ENCODE measurements at places on chromosomes 2 and 18. TPM values are rescaled to one million over a fixed set of nuclear protein-coding genes. Genes with fewer than 3 reads are reported as not detected.

KCNS3 gene
- 12.7 TPM for total RNA-seq

SOWAHC gene
- 10.6 TPM for total RNA-seq

SEPTIN10 gene
- 106 TPM for total RNA-seq

BCL11A gene
- total RNA-seq: 2.8 TPM

DNA sequence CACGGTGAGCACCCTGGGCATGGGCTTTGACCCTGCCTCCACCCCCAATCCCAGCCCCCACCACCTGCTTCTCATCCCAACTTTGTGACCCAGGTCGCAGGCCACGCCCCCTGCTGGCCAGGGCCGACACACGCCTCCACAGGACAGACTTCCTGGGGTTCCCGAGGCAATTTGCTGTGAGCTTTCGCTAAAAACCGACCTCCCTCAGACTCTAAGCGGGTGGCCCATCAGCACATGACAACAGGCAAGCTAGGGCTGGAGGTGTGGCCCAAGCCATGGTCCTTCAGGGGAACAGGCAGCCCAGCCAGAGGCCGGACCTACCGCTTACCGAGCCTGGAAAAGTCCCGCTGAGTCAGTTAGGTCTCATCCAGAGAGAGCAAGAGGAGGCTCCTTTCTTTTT lies 31.9 kb downstream of the C1QL2 start:
- H3K36me3 ChIP-seq: no peaks in the 10 kb centered on the region
- no peaks in the 10 kb centered on the region for H3K4me1 ChIP-seq
- peaks cover 2% of the 10 kb centered on the region for H3K27me3 ChIP-seq
- no peak overlapping the region for H3K4me3 ChIP-seq
- DNase-seq: peak; percentile 28

- peaks cover 42% of the 10 kb centered on the region for H3K4me1 ChIP-seq
- H3K4me3 ChIP-seq: no peak overlapping the region
- no peak overlapping the region for H3K27ac ChIP-seq
- no peaks in the 10 kb centered on the region for H3K36me3 ChIP-seq
- no peak for DNase-seq
- no peaks in the 10 kb centered on the region for H3K27me3 ChIP-seq
These were observed 285.7 kb downstream of the TCF4 start for GRCh38 chr18:55302167-55302833.

GRCh38 chr2:10159581-10160131 lies 37.1 kb downstream of the RRM2 start:
- no peak overlapping the region for H3K4me3 ChIP-seq
- H3K27ac ChIP-seq: no peak overlapping the region
- no peaks in the 10 kb centered on the region for H3K27me3 ChIP-seq
- H3K4me1 ChIP-seq: peaks cover 15% of the 10 kb centered on the region

- no peaks in the 10 kb centered on the region for H3K36me3 ChIP-seq
- H3K4me1 ChIP-seq: no peaks in the 10 kb centered on the region
- DNase-seq: peak; percentile 3
These were observed 52.3 kb downstream of the TDRD15 start for GRCh38 chr2:21175895-21176646.

DNA sequence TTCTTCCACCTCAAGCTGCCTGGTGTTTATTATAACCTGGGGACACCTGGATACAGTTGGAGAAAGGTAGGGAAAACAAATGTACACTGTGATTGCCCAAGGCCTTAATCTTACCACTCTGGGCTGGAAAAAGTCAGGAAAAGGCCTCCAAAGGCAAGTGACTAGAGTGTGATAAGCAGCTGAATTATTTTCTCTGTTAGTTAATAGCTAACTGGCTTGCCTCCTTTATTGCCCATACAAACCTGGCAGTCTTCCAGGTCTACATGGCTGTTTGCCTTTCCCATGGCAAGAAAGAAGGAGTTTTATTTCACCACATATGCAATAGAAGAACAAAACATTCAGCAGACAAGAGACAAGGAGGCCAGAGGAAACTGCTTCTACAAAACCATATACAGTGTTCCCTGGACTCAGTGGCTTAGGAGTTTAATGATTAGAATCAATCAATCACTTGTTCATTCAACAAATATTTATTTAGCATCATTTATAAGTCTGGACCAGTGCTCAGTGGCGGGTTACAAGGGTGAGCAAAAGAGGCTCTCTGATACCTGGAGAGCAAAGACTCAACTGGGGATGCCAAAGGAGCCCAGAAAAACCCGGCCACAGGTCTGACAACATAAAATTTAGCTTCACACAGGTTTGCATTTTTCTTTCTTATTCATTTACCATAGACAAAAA lies 27.5 kb upstream of the SUCLG1 start:
- no peak for DNase-seq
- H3K4me1 ChIP-seq: no peaks in the 10 kb centered on the region
- no peak overlapping the region for H3K4me3 ChIP-seq
- no peaks in the 10 kb centered on the region for H3K36me3 ChIP-seq
- H3K27ac ChIP-seq: no peak overlapping the region

DNA sequence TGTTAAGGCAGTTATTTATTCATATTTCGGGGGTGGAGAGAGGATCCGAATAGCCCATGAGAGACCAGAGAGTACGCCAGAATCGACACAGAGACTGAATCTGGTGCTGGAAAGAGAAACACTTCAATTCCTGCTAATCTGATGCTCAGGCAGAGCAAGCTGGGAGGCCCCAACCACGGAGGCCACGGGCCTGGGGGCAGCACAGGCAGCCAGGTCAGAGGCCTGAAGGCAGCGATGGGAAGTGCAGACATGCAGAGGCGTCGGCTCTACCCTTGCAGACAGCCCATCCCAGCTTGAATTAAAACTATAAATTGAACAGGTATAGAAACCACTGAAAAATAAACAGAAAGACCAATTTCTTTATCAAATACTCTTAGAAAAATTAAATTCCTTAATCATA lies 50.6 kb downstream of the PXDN start:
- H3K4me3 ChIP-seq: no peak overlapping the region
- no peak for DNase-seq
- peaks cover 14% of the 10 kb centered on the region for H3K4me1 ChIP-seq
- H3K27me3 ChIP-seq: no peaks in the 10 kb centered on the region
- H3K36me3 ChIP-seq: peaks cover 39% of the 10 kb centered on the region

GRCh38 chr2:105141099-105141614 lies 100.4 kb upstream of the GPR45 start:
- H3K4me3 ChIP-seq: no peak overlapping the region
- no peak for DNase-seq
- H3K27me3 ChIP-seq: peaks cover 53% of the 10 kb centered on the region
- H3K4me1 ChIP-seq: no peaks in the 10 kb centered on the region
- no peak overlapping the region for H3K27ac ChIP-seq
- no peaks in the 10 kb centered on the region for H3K36me3 ChIP-seq

GRCh38 chr2:94759211-94759610 lies 112.0 kb upstream of the TEKT4 start:
- DNase-seq: peak; percentile 55
- H3K4me3 ChIP-seq: no peak overlapping the region
- no peaks in the 10 kb centered on the region for H3K36me3 ChIP-seq
- H3K27ac ChIP-seq: no peak overlapping the region
- H3K27me3 ChIP-seq: no peaks in the 10 kb centered on the region

DNA sequence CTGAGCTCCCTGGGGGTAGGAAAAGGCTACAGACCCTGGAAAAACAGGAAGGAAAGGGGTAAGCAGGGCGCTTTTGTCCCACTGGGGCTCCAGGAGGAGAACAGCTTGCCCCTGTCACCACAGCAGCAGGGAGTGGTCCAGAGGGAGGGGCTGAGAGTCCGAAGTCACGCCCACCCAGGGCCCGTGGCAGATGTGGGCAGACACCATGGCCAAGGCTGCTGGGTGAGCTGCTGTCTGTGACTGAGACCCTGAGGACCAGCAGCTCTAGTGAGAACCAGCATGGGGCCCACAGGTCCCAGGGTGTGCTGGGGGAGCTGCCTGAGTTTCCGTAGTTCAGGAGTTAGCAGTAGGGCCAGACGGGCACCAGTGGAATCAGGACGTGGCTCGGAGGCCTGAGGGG lies 162.0 kb downstream of the SPP2 start:
- DNase-seq: no peak
- peaks cover 14% of the 10 kb centered on the region for H3K27me3 ChIP-seq
- H3K27ac ChIP-seq: no peak overlapping the region
- no peaks in the 10 kb centered on the region for H3K36me3 ChIP-seq

DNA sequence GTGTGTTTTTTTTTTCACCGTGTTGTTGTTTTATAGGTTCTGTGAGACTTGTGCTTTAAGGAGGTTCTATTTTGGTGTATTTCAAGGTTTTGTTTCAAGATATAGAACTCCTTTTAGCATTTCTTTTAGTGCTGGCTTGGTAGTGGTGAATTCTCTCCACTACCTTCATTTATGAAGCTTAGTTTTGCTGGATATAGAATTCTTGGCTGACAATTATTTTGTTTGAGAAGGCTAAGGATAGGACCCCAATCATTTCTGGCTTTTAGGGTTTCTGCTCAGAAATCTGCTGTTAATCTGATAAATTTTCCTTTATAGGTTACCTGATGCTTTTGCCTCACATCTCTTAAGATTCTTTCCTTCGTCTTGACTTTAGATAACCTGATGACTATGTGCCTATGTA lies 66.8 kb downstream of the MSTN start:
- DNase-seq: no peak
- H3K27me3 ChIP-seq: no peaks in the 10 kb centered on the region
- H3K4me1 ChIP-seq: no peaks in the 10 kb centered on the region

GRCh38 chr2:151842830-151843690 lies 14.8 kb upstream of the ARL5A start:
- no peak for DNase-seq
- no peak overlapping the region for H3K4me3 ChIP-seq
- no peaks in the 10 kb centered on the region for H3K36me3 ChIP-seq

DNA sequence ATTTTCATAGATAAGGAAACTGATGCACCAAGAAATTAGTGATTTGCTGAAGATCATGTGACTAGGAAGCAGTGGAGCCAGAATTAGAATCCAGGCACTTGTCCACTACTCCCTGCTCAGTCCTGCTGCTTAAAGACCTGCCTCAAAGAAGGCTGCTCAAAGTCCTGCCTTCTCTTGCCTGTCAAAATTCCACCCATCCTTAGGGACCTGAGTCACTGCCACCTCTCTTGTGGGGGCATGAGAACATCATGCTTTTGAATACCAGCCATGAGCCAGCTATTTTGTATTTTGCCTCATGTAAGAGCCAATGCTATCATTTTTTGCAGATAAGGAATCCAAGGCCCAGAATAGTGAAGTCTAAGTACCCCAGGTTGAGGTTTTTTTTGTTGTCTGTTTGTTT lies 47.1 kb downstream of the DDX1 start:
- no peak for DNase-seq
- peaks cover 9% of the 10 kb centered on the region for H3K4me1 ChIP-seq
- H3K27ac ChIP-seq: no peak overlapping the region
- no peak overlapping the region for H3K4me3 ChIP-seq

GRCh38 chr2:80092474-80092873 lies 212.1 kb downstream of the LRRTM1 start:
- peaks cover under 1% of the 10 kb centered on the region for H3K4me1 ChIP-seq
- H3K27me3 ChIP-seq: no peaks in the 10 kb centered on the region
- no peak overlapping the region for H3K27ac ChIP-seq
- no peaks in the 10 kb centered on the region for H3K36me3 ChIP-seq
- no peak for DNase-seq

DNA sequence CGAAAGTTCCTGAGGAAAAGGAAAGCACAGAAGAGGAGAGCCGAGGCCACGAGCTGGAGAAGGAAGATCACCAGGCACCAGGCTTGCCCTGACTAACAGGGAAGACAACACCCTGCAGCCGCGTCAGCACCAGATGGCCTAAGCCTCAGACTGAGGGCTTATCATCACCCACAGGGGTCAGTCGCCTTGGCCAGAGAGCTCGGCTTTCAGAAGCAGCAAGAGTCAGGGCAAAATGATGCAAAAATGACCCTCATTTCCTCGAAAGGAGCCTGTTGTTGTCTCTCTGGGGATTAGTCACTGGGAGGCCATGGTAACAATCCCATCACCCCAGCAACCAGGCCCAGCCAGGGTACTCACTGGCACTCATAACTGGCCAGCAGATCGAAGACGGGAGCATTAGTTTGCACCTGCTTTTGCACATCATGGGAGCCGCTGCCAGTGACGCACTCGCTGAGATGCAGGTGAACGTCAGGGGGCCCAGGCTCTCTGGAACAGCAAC lies 42.7 kb upstream of the ZFP36L2 start:
- no peak for DNase-seq
- no peak overlapping the region for H3K27ac ChIP-seq
- no peaks in the 10 kb centered on the region for H3K27me3 ChIP-seq
- H3K4me1 ChIP-seq: no peaks in the 10 kb centered on the region

GRCh38 chr2:61254536-61254935 lies 92.5 kb downstream of the C2orf74 start:
- no peak for DNase-seq
- H3K27ac ChIP-seq: no peak overlapping the region
- no peaks in the 10 kb centered on the region for H3K27me3 ChIP-seq
- no peak overlapping the region for H3K4me3 ChIP-seq

GRCh38 chr2:27621524-27621923 lies 7.3 kb downstream of the CCDC121 start:
- DNase-seq: no peak
- H3K36me3 ChIP-seq: peaks cover 59% of the 10 kb centered on the region
- peaks cover 11% of the 10 kb centered on the region for H3K4me1 ChIP-seq
- no peak overlapping the region for H3K4me3 ChIP-seq
- H3K27ac ChIP-seq: no peak overlapping the region
